ENCODE measurements at places on chromosomes 2 and 18. TPM values are rescaled to one million over a fixed set of nuclear protein-coding genes. Genes with fewer than 3 reads are reported as not detected.

- no peak overlapping the region for H3K4me3 ChIP-seq
- no peaks in the 10 kb centered on the region for H3K4me1 ChIP-seq
- DNase-seq, result no peak
- H3K36me3 ChIP-seq, result no peaks in the 10 kb centered on the region
Observed at GRCh38 chr18:75115514-75115913, 93.4 kb downstream of the PTGR3 start.

GRCh38 chr18:43396266-43396665 is 119.0 kb upstream of the SYT4 start:
- no peak for DNase-seq
- H3K4me1 ChIP-seq, result no peaks in the 10 kb centered on the region
- no peak overlapping the region for H3K4me3 ChIP-seq

- peaks cover 21% of the 10 kb centered on the region for H3K36me3 ChIP-seq
- no peaks in the 10 kb centered on the region for H3K27me3 ChIP-seq
- H3K4me3 ChIP-seq, result no peak overlapping the region
- no peak for DNase-seq
Observed at GRCh38 chr2:201444746-201445465, 6.4 kb downstream of the TRAK2 start.

- H3K4me3 ChIP-seq, result no peak overlapping the region
- peaks cover 30% of the 10 kb centered on the region for H3K4me1 ChIP-seq
- no peaks in the 10 kb centered on the region for H3K36me3 ChIP-seq
Observed at GRCh38 chr2:173982918-173983317, 17.7 kb upstream of the SP3 start.

- DNase-seq, result no peak
- H3K27ac ChIP-seq, result no peak overlapping the region
- peak overlapping the region; percentile 30 for H3K4me3 ChIP-seq
- H3K4me1 ChIP-seq, result peaks cover 5% of the 10 kb centered on the region
Observed at GRCh38 chr2:120442541-120442922, 96.6 kb downstream of the INHBB start.

Gene TXNDC2
- 0.26 TPM for total RNA-seq

- H3K27me3 ChIP-seq, result peaks cover 3% of the 10 kb centered on the region
- H3K36me3 ChIP-seq, result no peaks in the 10 kb centered on the region
- H3K27ac ChIP-seq, result no peak overlapping the region
- no peak overlapping the region for H3K4me3 ChIP-seq
Observed at GRCh38 chr2:25989154-25989553, 6.9 kb upstream of the KIF3C start.

Gene CRYGB
- total RNA-seq, result not detected

- no peak overlapping the region for H3K27ac ChIP-seq
- H3K27me3 ChIP-seq, result peaks cover 10% of the 10 kb centered on the region
- no peak overlapping the region for H3K4me3 ChIP-seq
- DNase-seq, result no peak
- no peaks in the 10 kb centered on the region for H3K36me3 ChIP-seq
Observed at GRCh38 chr2:172177581-172177980, 74.9 kb upstream of the DLX2 start.

GRCh38 chr18:8847900-8848299 is 142.5 kb downstream of the MTCL1 start:
- H3K4me1 ChIP-seq, result no peaks in the 10 kb centered on the region
- H3K27ac ChIP-seq, result no peak overlapping the region
- peaks cover 6% of the 10 kb centered on the region for H3K27me3 ChIP-seq
- DNase-seq, result no peak
- no peaks in the 10 kb centered on the region for H3K36me3 ChIP-seq

GRCh38 chr2:136297994-136298393 is 180.0 kb upstream of the CXCR4 start:
- H3K27ac ChIP-seq, result no peak overlapping the region
- no peak for DNase-seq
- peaks cover 7% of the 10 kb centered on the region for H3K4me1 ChIP-seq
- no peak overlapping the region for H3K4me3 ChIP-seq

DNA sequence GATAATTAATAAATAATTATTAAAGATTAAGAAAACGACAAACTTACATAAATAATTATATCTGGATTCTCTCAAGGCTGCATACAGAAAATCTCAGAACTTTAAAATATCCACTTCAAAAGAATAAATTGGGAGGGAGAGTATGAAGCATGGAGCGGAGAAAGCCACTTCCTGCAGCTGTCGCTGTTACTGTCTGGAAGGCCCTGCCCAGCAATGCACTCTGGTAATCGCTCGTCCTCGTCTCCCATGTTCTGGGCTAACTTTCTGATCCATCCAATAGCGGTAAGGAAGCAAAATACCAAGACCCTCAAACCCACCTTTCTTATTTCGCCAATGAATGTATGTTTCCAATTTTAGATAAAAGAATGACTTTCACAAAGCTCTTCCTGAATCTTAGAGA is 26.7 kb downstream of the CYRIA start:
- no peak overlapping the region for H3K4me3 ChIP-seq
- H3K4me1 ChIP-seq, result peaks cover 32% of the 10 kb centered on the region
- H3K27me3 ChIP-seq, result no peaks in the 10 kb centered on the region
- DNase-seq, result no peak
- H3K27ac ChIP-seq, result no peak overlapping the region
- H3K36me3 ChIP-seq, result no peaks in the 10 kb centered on the region

Gene KIAA2012
- not detected for total RNA-seq

DNA sequence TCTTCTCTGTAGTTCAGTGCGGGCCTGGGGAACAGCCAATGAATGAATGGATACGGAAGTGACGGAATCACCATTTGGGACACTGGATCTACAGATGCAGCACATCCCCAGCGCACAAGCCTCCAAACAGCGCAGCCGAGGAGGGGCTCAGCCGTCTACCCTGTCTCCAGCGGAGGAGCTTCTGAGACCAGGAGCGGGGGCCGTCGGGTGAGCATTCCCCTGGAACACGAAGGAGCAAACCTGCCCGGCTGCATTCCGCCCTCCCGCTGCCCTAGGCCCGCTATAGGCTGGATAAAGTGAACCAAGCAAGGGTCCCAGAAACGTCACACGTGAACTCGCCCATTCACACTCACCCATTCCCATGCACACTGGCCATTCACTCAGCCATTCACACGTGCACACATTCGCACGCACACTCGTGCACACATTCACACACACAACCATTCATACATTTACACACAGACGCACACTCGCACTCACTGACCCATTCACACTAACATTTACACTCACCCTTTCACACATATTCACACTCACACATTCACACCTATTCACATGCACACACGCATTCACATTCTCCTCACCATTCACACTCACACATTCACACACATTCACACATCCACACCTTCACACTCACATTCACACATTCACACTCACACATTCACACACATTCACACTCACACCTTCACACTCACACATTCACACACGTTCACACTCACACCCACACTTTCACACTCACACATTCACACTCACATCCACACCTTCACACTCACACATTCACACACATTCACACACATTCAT is 63.4 kb downstream of the BIN1 start:
- H3K27ac ChIP-seq, result no peak overlapping the region
- no peak for DNase-seq
- no peaks in the 10 kb centered on the region for H3K4me1 ChIP-seq
- H3K27me3 ChIP-seq, result no peaks in the 10 kb centered on the region
- H3K36me3 ChIP-seq, result peaks cover 5% of the 10 kb centered on the region
- no peak overlapping the region for H3K4me3 ChIP-seq

- H3K27me3 ChIP-seq, result peaks cover 1% of the 10 kb centered on the region
- DNase-seq, result no peak
- H3K4me1 ChIP-seq, result peaks cover 4% of the 10 kb centered on the region
- no peak overlapping the region for H3K27ac ChIP-seq
- no peaks in the 10 kb centered on the region for H3K36me3 ChIP-seq
Observed at GRCh38 chr2:174004905-174005605, 39.9 kb upstream of the SP3 start.

- H3K27me3 ChIP-seq, result peaks cover 4% of the 10 kb centered on the region
- no peak overlapping the region for H3K27ac ChIP-seq
- H3K4me1 ChIP-seq, result no peaks in the 10 kb centered on the region
- DNase-seq, result no peak
Observed at GRCh38 chr2:224646242-224646846, 61.2 kb upstream of the CUL3 start.

Gene IGFBP5
- not detected for total RNA-seq

Gene ZSWIM2
- total RNA-seq, result not detected

DNA sequence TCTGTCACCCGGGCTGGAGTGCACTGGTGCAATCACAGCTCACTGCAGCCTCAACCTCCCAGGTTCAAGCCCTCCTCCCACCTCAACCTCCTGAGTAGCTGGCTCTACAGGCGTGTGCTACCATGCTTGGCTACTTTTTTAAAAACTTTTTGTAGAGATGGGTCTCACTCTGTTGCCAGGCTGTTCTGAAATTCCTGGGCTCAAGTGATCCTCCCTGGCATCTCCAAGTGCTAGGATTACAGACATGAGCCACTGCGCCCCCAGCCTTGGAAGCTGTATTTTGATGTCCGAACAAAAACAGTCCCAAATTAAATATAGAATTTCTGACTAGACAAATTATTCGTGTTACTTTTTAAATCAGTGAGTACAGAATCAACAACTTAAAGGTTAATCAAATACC is 97.4 kb downstream of the ZNF516 start:
- H3K4me1 ChIP-seq, result peaks cover 6% of the 10 kb centered on the region
- H3K27ac ChIP-seq, result no peak overlapping the region
- peaks cover 18% of the 10 kb centered on the region for H3K27me3 ChIP-seq
- H3K4me3 ChIP-seq, result no peak overlapping the region

- peaks cover 35% of the 10 kb centered on the region for H3K36me3 ChIP-seq
- peaks cover 41% of the 10 kb centered on the region for H3K4me1 ChIP-seq
- DNase-seq, result peak; percentile 63
- no peaks in the 10 kb centered on the region for H3K27me3 ChIP-seq
Observed at GRCh38 chr2:218217360-218218267, 625 bp downstream of the ARPC2 start.

DNA sequence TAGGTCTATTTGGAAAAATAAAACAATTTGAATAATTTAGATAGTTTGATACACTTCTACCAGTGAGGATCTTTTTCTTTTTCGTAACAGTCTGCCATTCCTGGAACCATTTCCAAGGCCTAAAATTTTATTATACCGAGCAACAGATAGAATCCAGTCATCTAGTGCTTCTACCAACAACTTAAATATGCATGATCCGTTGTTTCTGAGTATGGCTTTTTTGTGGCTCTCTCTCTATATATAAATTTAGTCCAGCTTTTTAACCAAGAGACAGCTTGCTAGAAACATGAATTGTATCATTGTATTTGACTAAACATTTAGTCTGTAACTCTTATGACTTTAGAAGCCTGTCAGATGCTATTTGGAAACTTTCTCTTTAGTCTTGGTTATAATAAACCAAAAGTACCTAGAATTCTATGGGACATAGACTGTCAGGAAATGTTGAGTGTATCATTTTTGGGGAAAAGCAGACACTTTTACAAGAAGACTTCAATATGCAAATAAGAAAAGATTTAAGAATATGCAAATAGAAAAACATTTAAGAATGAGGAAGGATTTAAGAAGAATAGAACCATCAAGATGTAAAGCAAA is 161.4 kb downstream of the ZEB2 start:
- no peak overlapping the region for H3K4me3 ChIP-seq
- H3K36me3 ChIP-seq, result peaks cover 3% of the 10 kb centered on the region
- H3K4me1 ChIP-seq, result peaks cover 30% of the 10 kb centered on the region
- DNase-seq, result no peak
- H3K27ac ChIP-seq, result peak overlapping the region; percentile 71

DNA sequence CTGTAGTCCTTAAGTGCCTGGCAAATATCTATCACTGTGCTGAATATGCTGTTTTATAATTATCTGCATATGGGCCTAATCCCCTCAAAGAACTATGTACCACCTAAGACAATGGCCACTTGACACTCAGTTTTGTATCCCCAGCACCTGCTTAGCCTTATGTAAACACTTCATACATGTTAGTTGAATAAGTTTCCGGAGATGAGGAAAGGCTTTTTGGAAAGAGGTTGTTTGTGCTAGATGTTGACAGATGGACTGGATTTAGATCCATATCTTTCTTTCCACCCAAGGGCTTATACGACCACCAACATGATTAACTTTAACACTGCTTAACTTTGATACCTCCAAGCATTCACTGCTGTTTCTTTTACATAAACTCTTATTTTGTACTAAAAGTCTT is 63.3 kb downstream of the FAM228A start:
- H3K27me3 ChIP-seq, result no peaks in the 10 kb centered on the region
- no peak overlapping the region for H3K27ac ChIP-seq
- H3K36me3 ChIP-seq, result peaks cover 8% of the 10 kb centered on the region
- DNase-seq, result no peak
- H3K4me3 ChIP-seq, result no peak overlapping the region
- no peaks in the 10 kb centered on the region for H3K4me1 ChIP-seq

Gene BOK
- total RNA-seq, result not detected

GRCh38 chr2:186328838-186329237 is 157.2 kb upstream of the ZC3H15 start:
- no peaks in the 10 kb centered on the region for H3K27me3 ChIP-seq
- H3K27ac ChIP-seq, result no peak overlapping the region
- no peak overlapping the region for H3K4me3 ChIP-seq
- no peaks in the 10 kb centered on the region for H3K4me1 ChIP-seq
- no peak for DNase-seq

- no peaks in the 10 kb centered on the region for H3K4me1 ChIP-seq
- H3K36me3 ChIP-seq, result no peaks in the 10 kb centered on the region
- H3K27ac ChIP-seq, result no peak overlapping the region
- peaks cover 8% of the 10 kb centered on the region for H3K27me3 ChIP-seq
- no peak for DNase-seq
- no peak overlapping the region for H3K4me3 ChIP-seq
Observed at GRCh38 chr18:80167931-80168330, 58.9 kb downstream of the ADNP2 start.

Gene TPRKB
- total RNA-seq, result 42.7 TPM

- no peaks in the 10 kb centered on the region for H3K4me1 ChIP-seq
- no peak overlapping the region for H3K27ac ChIP-seq
- H3K4me3 ChIP-seq, result no peak overlapping the region
- no peak for DNase-seq
- no peaks in the 10 kb centered on the region for H3K36me3 ChIP-seq
Observed at GRCh38 chr2:53275743-53276142, 491.9 kb upstream of the CHAC2 start.

Gene REG3A
- not detected for total RNA-seq

- no peak overlapping the region for H3K27ac ChIP-seq
- DNase-seq, result no peak
- H3K36me3 ChIP-seq, result peaks cover 3% of the 10 kb centered on the region
- no peak overlapping the region for H3K4me3 ChIP-seq
- H3K4me1 ChIP-seq, result peaks cover 12% of the 10 kb centered on the region
Observed at GRCh38 chr2:97706112-97706511, 7.3 kb upstream of the ZAP70 start.

Gene CACNB4
- total RNA-seq, result 0.83 TPM

Gene SLC35F6
- total RNA-seq, result 14.5 TPM

DNA sequence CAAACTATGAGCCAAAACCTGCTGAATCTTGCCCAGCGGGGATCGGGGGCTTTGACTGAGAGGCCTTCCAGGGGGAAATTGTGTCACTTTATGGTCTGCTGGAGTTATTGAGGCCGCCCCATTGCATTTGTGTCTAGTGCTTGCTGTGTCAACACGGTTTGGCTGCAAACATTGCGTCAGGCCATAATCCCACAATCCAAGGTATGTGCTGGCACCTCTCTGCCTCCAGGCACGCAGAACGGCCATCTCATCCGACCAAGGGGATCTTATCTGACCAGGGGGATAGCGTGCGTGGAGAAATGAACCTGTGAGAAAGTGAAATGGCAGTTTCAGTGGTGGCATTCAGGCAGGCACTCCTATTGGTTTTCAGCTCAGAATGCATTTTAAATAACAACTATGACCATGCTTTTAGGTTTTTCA is 18.1 kb upstream of the LYPD6B start:
- peaks cover 3% of the 10 kb centered on the region for H3K36me3 ChIP-seq
- peaks cover 12% of the 10 kb centered on the region for H3K4me1 ChIP-seq
- no peak for DNase-seq

GRCh38 chr2:104476075-104476474 is 377.8 kb upstream of the POU3F3 start:
- no peaks in the 10 kb centered on the region for H3K27me3 ChIP-seq
- H3K27ac ChIP-seq, result no peak overlapping the region
- H3K4me1 ChIP-seq, result no peaks in the 10 kb centered on the region
- DNase-seq, result no peak
- H3K36me3 ChIP-seq, result no peaks in the 10 kb centered on the region

Gene MCFD2
- 51.0 TPM for total RNA-seq
